ENCODE measurements at places on chromosomes 6 and 20. TPM values are rescaled to one million over a fixed set of nuclear protein-coding genes. Genes with fewer than 3 reads are reported as not detected.

DNA sequence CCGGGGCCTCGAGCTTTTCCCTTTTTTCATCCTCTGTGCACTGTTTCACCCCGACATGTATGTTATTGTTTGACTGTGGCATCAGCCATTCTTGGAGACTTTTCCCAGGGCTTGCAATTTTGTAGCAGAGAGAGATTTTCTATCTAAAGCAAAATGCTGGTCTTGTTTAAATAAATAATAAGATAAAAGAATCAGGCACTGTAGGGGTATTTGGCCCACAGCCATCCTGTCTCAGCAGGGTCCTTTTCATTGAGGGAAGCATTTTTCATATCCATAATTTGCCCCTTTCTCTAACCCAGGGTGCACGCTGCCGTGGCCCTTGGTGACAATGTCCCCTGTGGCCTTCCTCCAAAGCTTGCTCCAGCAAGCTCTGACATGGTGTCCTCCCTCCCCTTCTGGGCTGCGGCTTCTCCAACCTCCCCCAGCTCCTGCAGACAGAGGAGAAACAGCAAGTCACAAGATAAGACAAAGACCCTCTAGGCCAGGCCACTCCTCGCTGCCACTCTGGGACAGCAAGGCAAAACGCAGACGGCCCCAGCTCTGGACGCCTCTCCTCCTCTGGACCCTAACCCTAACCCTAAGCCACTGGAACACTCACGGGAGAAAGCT is 117.6 kb downstream of the MYLK4 start:
- no peak for DNase-seq

- peak; percentile 57 for DNase-seq
These were observed 5.3 kb upstream of the TCP11 start for GRCh38 chr6:35146453-35146852.

DNA sequence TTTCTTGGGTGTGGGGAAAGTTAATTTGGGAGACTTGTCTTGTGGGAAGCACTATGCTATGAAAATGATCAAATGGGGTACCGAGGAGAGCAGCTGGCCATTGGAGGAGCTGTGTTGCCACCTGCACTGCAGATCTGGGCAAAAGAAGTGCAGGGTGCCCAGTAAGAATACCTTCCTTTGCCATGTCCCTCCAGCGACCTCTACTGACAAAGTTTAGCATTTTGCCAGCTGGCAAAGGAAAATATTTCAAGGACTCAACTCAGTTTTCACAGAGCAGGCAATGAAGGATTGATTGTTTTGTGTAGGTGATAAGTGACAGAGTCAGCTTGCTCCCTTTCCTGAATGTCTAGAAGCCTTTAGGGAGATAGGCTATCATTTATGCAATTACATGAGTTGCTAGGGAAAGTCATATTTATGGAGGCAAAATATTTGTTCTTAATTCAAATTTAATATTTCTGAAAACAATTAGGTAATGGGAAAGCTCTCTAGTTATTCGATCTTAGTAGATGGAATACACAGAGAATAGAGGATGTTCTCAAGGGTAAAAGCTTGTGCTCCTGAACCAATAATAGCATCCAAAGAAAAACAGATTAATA is 118.4 kb downstream of the FARS2 start:
- DNase-seq, result peak; percentile 76

The EDN1 gene
- not detected for total RNA-seq

The LTA gene
- total RNA-seq, result not detected

The SHLD1 gene
- total RNA-seq, result 5.8 TPM

All from A673 (cell line).